LHCN-M2 (cell line): ENCODE measurements at places on chromosomes 7 and 10. TPM values are rescaled to one million over a fixed set of nuclear protein-coding genes. Genes with fewer than 3 reads are reported as not detected.

DNA sequence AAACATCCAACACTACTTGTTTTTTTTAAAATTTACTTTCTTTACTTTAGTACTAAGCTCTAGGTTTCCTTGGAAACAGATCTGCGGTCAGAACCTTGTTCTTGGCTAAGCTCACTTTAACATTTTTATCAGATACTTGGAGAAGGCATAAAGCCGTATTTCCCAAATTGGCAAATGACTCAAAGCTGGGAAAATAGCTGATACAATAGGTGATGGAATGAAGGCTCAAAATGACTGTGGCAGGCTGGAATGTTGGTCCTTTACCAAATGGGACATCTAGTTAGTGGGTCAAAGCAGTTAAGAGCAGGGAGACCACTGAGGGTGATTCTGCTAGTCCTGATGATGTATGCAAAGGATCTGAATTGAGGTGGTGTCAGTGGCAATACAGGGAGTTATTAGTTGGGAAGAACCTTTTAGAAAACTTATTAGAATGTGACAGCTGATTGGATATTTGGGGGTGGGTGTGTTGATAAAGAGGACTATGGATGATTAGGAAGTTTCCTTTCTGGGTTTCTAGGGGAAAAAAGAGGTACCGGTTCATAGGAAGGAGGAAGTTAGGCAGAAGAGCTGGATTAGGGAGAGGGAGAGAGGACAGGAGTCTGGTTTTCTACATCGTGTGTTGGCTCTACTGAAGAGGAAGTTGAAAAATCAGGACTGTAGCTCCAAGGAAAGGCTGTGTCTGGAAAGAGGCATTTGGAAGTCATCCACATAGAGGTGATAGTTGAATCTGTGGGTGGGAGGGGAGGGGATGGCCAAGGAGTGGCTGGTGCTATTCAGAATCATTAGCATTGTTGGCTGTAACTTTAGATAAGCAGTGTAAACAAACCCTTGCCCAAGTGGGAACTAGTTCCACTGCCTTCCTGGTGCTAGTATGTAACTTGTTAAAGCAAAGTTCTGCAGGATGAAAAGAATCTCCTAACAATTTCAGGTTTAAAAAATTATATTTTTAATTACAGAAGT, 13.1 kb downstream of the PLCE1 start:
- peak; percentile 92 for DNase-seq

PRKRIP1 gene
- 26.1 and 32.1 TPM in 2 replicates for total RNA-seq

- peak; percentile 5 for DNase-seq
Measured at GRCh38 chr7:34904987-34905386, 132.3 kb downstream of the DPY19L1 start.

DNA sequence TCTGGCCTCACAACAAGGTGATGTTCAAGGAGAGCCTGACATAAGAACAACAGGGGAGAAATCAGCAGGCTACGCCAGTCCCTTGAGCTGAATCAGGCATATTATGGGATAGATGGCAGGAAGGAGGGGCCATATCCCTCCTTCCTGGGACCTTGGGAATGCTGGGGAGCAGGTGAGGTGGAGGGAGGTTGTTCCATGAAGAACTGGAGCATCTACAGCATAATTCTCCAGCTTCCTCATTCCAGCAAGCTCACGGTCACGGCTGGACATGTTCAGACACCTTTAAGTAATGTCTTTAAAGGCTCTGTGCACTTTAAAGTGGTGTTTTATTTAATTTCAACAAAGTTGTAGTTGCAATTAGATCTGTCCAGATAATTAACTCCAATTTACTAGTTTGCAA, 780.5 kb downstream of the TYW1 start:
- no peak for DNase-seq

DNA sequence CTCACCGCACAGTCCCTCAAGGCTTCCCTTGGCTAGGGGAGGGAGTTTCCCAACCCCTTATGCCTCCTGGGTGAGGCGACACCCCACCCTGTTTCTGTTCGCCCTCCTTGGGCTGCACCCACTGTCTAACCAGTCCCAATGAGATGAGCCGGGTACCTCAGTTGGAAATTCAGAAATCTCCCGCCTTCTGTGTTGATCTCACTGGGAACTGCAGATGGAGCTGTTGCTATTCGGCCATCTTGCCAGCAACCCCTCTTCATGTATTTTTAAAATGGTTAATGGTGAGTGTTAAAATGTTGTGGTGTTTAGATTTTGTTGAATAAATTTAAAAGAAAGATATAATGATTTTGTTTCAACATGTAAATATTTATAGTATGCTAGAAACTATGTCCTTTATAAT, 22.0 kb downstream of the UMAD1 start:
- DNase-seq, result peak; percentile 16

GRCh38 chr7:31986878-31987518, 83.2 kb downstream of the PDE1C start:
- no peak for DNase-seq

GRCh38 chr10:127873901-127874470, 18.8 kb downstream of the CLRN3 start:
- no peak for DNase-seq

DNA sequence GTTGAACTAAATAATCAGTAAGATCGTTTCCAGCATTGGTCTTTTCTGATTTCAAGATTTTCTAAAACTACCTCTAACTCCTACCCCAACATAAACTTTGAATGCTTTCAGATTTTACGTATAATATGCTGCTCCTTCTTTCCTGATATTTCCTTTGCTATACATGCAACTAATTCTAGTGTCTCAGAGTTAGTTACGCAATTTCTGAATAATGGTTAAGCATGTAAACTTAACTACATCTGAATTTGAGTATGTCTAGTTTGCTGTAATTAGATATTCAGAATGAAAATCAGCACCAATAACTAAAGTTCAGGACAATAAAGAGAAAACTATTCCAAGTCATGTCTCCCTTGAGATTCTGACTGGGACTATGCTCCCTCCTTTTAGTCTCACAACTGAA, 71.0 kb downstream of the SEMA3C start:
- DNase-seq, result no peak

CCDC3 gene
- total RNA-seq, result 3.2 and 4.0 TPM in 2 replicates

DNA sequence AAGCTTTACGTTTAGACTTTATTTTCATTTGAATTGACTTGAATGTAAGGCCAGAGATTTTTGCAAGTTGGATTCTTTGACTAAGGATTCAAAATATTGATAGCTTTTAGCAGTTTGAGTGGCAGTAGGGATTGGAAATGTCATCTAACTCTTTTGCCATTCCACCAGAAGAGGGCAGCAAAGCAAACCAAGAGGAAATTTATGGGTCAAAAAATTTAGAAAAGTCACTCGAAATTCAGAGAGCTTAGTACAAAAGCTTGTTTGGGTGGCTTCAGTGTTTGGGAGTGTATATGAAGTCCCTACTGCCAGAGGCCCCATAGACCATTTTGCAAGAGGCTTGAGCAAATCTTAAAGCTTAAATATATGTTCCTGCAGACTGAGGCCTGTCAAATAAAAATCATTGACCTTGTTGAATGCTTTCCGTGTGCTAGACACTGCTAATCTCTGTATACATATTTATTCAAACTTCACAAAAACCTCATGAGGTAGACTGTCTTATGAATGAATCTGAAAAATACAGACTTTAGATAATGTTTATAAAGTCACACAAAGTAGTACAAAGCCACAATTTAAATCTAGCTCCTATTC, 44.6 kb upstream of the RSBN1L start:
- peak; percentile 50 for DNase-seq

DNA sequence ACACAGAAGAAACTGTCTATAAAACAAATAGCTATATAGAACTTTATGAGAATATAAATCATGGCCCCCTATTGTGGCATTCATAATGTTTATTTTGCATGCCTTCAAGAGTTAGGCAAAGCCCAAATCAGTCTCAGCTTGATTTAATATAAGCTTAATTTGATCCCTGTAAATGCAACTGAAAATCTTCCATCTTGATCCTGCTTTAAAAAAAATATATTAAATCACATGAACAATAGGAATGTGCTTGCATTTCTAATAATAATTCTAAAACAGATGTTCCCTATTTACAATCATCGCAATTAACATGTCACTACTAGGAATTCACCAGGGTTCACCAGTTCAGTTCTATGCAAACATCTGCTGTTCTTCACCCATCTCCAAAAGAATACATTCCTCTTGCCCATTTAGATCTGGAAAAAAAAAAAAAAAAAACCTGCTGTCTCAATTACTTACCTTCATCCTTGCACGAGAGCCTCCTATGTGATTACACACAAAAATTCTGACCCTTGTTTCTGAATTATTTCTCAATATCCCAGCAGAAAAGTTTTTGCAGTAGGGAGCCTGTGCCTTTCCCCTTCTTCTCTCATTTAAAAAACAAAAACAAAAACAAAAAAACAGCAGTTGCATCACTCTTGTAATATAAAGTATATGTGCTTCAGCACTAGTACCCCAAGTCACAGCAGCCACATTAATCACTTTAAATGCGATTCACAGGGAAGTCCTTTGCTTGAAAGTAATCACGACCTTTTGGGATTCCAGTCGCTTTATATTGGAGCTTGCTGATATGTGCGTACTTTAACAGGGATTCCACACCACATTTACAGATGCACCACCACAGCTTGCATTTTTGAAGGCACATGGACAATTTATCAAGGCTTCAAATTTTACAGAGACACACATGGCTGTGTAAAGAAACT, 194.8 kb upstream of the KMT2E start:
- no peak for DNase-seq

- DNase-seq, result peak; percentile 41
Measured at GRCh38 chr10:132420981-132421846, 24.2 kb downstream of the PWWP2B start.

DNA sequence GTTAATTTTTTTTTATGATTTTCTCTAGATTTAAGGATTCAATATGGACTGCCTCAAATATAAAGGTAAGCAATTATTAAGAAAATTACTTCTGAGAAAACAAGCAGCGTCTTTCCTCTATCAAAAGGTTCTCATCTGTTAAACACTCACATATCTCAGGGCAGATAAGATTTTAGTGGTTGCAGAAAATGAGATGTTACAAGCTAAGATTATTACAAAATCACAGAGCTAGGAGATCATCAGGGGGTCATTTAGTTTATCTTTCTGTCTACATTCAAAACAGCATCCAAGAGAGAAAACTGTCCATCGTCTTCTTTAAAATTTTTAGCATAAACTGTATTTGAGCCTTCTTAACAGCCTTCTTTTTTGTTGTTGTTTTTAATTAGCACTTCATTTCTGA, 29.1 kb upstream of the RHOBTB1 start:
- DNase-seq, result no peak
